ACHN (cell line): ENCODE measurements at places on chromosomes 13 and 19.

DNA sequence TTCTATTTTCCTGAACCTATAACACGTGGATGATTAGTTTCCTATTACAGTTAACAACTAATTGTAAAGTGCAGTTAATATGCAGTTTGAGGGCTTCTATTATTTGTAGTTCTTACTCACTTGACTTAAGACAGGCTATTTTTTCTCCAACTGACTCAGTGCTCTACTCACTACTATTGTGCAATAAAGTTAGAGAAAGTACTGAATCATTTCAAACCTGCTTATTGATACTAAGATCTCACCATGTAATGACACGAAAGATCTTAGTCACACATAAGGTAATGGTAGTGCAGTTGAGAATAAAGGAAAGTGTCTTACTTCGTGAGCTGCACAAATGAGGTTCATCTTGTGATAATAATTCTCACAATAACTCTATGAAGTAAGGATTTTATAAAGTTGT is 22.8 kb upstream of the ITM2B start:
- no peak for DNase-seq

DNA sequence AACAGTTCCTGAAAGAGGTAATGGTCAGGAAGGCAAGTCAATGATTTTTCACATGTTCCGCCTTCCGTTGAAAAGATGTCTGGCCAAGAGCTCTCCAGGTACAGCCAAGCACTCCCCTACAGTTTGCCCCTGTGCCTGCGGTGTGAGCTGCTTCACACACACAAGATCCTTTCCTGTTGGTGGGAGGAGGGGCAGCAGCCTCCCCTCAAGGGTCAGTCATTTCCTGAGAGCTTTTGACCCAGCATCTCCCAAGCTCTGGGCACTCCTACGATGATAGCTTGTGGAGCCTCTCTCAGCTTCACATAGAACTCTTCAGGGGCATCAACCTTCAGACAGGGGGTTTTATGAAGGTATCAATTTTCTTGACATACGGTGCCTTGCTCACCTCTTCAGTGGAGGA is 86.9 kb downstream of the DOCK9 start:
- no peak for DNase-seq

- DNase-seq: no peak
Measured at GRCh38 chr19:36079389-36079945, 24.8 kb downstream of the WDR62 start.

GRCh38 chr19:49363268-49364082 is at the start of gene DKKL1:
DKKL1 (plus strand) TSS chr19:49363877; CDS start chr19:49363999, 122 bp downstream.
- DNase-seq: peak; percentile 98

DNA sequence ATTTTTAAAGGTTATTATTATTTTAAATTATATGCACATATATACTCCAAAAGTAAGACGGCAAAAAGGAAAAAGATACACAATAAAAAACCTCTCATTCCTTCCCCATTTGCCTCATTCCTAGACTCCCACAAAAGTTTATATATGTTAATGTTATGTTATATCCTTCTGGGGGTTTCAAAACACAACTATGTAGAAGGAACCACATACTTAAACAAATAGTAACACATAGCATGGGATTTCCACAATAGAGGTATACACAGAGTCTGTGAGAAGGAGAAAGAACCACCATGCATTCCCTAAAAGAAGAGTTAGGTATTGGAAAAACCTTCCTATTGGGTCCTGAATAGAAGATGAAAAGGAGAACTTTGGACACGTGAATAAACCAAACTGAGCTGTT is 9.1 kb downstream of the PDS5B start:
- no peak for DNase-seq

DNA sequence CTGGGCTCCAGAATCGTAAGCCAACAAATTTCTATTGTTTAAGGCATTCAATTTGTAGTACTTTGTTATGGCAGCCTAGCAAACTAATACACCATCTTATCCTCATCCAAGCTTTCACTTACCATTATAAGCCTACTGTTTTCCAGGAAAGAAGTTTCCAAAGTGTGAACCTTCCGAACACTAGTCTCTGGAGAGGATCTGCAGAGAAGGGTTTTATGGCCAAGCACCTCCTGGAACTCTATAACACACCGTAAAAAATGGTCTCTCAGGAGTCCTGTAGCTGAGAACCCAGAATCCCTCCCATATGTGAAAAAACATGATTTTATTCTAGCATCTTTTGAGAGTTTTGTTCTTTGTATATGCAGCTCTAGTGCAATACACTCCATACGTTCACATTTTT is 142.1 kb downstream of the POSTN start:
- no peak for DNase-seq

GRCh38 chr19:4034048-4035017 is 26.8 kb downstream of the PIAS4 start:
- no peak for DNase-seq

DNA sequence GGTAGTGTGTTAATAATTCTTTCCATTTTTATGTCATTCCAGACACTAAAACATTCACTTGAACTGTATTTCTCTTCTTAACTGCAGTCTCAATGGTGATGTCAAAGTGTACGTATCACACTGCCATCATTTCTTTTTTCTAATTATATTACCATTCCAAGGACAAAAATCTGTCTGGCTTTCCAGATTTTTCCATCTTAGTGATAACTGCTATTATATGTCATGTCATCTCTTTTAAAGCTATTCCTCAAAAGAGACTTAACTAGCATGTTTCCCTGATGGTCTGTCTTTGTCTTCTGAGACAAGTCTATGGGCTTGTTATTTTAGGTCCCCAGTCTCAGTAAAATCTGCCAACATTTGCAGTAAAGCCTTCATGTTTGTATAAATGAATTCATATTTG is 1207.1 kb downstream of the PCDH17 start:
- DNase-seq: no peak

DNA sequence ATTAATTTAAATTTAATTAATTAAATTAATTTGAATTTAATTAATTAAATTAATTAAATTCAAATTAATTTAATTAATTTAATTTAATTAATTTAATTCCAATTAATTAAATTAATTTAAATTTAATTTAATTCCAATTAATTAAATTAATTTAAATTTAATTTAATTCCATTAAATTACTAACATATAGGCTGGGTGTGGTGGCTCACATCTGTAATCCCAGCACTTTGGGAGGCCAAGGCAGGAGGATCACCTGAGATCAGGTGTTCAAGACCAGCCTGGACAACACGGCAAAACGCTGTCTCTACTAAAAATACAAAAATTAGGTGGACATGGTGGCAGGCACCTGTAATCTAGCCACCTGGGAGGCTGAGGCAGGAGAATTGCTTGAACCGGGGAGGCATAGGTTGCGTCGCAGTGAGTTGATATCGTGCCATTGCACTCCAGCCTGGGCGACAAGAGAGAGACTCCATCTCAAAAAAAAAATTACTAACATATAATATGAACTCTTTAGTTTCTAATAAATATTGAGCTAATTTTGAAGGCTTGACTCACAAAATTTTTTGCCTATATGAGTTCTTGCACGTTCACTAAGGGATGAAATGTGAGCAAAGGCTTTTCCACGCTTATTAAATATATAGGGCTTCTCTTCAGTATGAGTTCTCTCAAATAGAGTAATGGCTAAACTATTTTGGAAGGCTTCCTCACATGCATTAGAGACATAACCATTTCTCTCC is 9.0 kb upstream of the USP29 start:
- DNase-seq: peak; percentile 2

- no peak for DNase-seq
Measured at GRCh38 chr13:29935309-29935981, 85.0 kb upstream of the UBL3 start.

DNA sequence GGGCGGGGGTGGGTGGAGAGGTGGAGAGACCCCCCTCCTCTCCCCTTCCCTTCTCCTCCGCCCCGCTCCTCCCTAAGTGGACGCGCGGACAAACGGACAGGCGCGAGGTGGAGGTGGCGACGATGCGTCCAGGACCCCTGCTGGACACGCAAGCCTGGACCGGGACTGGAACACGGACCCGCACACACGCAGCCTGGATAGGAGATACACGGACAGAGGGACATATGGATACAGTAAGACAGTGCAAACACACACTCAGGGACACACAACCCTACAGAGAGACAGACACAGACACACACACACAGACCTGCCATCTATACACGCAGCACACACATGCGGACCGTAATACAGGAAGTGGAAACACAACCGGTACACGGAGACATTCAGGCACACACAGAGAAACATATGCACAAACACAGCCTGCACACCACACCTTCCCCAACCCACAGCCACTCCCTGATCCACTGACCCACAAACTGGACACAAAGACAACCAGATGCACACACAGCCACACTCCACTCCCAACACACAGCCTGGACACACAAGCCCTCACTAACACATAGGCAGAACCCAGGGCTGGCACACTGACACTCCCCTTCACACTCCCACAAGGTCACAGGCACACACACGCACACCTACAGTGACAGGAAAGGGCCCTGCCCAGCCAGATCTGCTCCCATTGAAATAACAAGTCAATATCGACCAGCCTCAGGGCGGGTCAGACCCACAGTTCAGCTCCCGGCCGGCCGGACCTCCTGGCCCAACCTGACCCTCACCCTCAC is 696 bp upstream of the ERFL start:
- no peak for DNase-seq

- no peak for DNase-seq
Measured at GRCh38 chr19:31231237-31231636, 118.0 kb downstream of the TSHZ3 start.

GRCh38 chr13:73657821-73658540 is 476.2 kb downstream of the KLF12 start:
- no peak for DNase-seq

DNA sequence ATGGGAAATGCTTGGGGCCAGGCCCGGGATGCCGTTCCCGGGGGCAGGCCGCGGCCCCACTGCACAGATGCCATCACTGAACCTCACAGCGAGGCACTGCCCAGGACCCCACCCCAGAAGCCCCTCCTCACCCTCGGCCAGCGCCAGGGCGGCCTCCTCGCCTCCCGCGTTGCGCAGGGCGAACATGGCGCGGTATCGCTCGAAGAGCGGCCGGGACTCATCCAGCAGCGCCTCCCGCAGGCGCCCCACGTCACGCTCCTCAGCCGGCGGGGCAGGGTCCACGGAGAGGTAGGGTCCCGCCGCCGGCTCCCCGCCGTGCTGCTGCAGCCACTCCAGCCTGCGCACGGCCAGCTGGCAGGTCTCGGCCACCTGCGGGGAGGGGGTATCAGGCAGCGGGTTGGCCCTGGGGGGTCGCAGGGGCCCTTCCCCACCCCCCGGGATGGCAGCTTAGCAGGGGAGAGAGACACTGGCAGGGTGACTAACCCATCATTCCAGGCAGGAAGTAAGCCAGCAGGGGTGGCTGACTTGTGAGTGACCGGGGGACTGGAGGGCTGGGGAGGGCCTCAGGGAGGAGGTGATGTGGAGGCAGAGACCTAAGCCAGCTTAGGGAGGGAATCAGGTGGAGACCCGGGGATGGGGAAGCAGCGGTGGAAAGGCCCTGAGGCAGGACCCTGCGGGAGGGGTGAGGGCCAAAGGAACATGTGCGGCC is 8.2 kb downstream of the DOHH start:
- DNase-seq: no peak

DNA sequence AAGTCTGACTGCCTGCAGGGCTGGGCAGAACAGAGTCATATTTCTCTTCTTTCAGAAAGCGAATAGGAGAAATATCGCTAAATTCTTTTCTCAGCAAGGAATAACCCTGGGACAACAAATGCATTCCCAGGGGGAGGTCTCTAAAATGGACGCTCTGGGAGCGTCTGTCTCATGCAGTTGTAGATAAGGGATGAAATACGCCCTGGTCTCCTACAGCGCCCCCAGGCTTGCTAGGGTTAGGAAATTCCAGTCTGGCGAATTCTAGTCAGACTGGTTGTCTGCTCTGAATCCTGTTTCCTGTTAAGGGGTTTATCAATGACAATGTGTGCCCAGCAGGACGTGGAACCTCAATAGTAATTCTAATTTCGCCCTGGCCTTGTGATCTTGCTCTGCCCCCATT is 1214.1 kb downstream of the DIAPH3 start:
- DNase-seq: no peak

DNA sequence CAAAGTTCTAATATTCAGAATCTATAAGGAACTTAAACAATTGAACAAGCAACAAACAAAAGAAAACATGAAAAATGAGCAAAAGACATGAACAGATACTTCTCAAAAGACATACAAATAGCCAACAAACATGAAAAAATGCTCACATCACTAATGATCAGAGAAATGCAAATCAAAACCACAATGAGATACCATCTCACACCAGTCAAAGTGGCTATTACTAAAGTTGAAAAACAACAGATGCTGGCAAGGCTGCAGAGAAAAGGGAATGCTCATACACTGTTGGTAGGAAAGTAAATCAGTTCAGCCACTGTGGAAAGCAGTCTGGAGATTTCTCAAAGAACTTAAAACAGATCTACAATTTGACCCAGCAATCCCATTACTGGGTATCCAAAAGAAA is 74.3 kb downstream of the CRYL1 start:
- no peak for DNase-seq

GRCh38 chr13:23411706-23412105 is 21.8 kb downstream of the SACS start:
- DNase-seq: no peak

DNA sequence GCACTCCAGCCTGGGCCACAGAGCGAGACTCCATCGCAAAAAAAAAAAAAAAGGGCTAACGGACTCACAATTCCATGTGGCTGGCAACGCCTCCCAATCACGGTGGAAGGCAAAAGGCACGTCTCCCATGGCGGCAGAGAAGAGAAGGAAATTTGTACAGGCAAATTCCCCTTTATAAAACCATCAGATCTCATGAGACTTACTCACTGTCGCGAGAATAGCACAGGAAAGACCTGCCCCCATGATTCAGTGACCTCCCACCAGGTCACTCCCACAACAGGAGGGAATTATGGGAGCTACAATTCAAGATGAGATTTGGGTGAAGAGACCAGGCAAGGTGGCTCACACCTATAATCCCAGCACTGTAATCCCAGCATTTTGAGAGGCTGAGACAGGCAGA is 18.7 kb upstream of the NMRK2 start:
- no peak for DNase-seq

DNA sequence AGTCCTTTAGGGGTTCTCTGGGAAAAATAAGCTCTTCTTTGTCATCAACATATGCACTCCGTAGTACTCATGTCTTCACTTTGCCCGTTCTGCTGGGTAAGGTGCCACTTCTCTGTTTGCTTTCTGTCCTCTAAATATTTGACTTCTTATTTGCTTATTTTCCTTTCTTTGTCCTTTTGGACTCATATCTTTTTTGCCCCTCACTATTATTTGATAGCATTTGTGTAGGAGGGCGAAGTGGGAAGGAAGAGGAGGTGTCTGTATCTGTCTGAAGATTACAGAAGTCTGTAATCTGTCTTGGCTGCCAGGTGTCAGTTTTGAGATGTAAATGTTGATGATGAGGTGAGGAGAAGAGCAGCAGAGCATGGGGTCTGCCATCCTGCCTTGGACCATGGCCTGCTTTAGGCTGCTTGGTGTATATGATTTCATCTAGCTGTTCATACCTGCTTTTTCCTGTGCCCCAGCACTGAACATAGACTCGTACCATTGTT is 30.8 kb downstream of the USPL1 start:
- DNase-seq: no peak

DNA sequence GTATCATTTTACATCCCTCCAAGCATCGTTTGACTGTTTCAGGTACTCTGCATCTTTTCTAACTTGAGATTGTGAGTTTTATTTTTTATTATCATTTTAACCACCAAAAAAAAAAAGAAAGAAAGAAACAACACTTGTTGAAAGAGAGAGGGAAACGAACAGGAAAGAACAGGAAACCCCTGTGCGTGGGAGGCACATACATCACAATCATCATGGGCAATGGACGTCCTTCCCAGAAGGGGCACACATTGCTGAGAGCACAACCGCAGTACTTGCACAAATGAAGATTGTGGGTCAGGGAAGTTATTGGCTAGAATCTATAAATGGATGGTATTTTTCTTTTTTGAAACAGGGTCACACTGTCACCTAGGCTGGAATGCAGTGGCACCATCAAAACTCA is 1.7 kb downstream of the CLC start:
- DNase-seq: no peak
